ENCODE measurements at places on chromosomes 7 and 10.

DNA sequence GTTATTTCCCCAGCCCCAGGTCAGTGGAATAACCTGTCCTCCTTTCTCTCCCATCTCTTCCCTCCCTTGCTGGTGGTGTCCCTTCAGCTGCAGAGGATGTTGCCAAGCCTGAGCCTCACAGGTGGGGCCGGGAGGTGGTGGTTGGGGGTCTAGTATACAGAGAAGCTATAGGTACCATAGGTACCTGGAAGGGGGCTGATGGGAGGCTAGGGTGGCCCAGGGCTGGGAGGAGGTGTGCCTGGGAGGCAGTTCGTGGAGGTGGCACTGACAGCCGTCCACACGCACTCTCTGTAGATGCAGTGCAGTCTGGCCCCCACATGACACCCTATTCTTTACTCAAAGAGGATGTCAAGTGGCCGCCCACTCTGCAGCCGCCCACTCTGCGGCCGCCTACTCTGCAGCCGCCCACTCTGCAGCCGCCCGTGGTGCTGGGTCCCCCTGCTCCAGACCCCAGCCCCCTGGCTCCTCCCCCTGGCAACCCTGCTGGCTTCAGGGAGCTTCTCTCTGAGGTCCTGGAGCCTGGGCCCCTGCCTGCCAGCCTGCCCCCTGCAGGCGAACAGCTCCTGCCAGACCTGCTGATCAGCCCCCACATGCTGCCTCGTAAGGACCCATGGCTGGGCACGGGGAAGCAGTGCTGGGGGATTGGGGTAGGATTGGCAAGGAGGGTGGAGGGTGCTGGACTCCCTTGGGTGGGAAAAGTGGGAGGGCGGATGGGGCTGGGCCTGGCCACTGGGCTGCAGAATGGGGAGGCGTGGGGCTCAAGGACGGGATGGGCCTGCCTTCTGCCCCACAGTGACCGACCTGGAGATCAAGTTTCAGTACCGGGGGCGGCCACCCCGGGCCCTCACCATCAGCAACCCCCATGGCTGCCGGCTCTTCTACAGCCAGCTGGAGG, 9.5 kb downstream of the IRF5 start:
- DNase-seq: no peak

DNA sequence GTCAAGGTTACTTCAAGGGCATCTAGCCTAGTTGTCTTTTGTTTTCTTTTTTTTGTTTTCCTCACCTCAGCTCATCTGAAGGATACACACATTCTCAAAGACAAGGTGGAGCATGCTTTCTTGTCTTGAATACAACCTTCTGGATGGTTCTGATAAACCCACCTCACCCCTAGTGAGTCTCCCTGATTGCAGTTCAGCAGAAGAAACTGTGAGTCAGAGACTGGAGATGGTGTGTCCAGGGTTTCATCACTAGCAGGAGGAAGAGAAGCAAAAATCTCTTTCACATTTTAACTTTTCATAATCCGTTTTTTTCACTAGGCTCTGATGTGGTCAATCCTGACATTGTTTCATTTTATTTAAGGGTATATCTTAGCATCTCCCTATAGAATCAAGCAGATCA, 143.0 kb upstream of the NRBF2 start:
- no peak for DNase-seq

DNA sequence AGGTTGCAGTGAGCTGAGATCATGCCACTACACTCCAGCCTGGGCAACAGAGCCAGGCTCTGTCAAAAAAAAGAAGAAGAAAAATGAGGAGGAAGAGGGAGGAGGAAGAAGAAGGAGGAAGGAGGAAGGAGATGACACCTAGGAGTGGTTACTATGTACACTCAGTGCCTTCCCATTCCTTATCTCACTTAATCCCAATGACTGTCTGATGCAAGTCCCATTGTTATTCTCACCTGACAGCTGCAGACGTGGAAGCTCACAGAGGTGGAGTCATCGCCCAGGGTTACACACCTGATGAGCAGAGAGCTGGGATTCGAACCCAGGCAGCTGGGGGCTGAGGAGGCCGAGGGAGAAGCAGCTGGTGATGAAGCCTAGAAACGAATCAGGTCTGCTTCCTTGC, 258.8 kb downstream of the SNX10 start:
- no peak for DNase-seq

- no peak for DNase-seq
Measured at GRCh38 chr10:26112532-26112931, 104.0 kb upstream of the GAD2 start.

Measured in thoracic aorta (tissue), 2 donors.